Left ventricle myocardium superior (tissue), 1 donor: ENCODE measurements at places on chromosomes 16 and 17.
A peak's percentile ranks its signal among the peaks of the same experiment; 100 is the strongest.

DNA sequence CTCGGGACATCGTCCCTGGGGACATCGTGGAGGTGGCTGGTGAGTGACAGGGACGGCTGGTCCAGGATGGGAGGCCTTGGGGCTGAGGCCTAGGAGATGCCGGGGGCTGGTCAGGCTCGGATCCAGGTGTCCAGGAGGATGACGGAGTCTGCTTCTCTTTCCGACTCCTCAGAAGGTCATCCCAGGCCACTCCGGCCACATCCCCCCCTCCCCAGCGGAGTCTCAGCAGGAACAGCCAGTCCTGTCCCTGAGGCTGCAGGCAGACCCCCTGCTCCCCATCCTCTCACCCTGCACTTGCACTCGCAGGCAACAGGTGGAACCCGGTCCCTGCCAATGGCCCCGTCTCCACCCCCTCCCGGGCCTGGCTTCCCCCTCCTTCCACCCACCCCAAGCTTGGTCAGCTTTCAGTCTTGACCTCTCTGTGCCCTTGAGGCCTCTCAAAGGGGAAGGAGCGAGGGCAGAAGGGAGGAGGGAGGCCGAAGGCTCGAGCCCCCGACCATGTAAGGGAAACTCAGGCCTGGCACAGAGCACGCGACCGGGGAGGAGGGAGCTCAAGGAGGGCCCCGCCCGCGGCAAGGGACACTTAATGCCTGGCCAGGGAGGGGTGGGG is 4.4 kb downstream of the ATP2A1 start:
- no peak for DNase-seq

DNA sequence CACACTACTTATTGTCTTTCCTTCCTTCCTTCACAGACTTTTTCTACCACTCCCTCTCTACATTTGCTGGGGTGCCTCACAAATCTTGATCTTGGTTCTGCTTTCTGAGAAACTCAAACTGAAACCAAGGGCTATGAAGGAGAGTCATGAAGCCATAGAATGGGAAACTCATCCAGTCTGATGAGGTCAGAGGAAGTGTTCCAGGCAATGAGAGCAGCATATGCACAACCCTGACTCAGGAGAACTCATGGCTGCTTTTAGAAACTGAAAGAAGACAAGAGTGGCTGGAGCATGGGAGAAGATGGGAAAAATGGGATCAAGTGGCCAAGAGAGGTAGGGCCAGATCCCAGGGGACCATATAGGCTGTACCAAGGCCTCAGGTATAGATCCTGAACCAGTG is 130.0 kb upstream of the TOX3 start:
- DNase-seq = no peak

DNA sequence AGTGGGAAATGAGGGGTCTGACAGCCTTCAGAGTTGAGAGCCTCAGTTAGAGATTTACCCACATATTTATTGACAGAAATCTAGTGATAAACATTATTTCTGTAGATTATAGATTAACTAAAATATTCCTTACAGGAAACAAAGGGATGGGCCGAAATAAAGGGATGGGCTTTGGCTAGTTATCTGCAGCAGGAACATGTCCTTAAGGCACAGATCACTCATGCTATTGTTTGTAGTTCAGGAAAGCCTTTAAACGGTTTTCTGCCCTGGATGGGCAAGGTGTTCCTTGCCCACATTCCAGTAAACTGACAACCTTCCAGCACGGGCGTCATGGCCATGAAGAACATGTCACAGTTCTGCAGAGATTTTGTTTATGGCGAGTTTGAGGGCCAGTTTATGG is 154.8 kb upstream of the TOM1L1 start:
- no peak for DNase-seq

DNA sequence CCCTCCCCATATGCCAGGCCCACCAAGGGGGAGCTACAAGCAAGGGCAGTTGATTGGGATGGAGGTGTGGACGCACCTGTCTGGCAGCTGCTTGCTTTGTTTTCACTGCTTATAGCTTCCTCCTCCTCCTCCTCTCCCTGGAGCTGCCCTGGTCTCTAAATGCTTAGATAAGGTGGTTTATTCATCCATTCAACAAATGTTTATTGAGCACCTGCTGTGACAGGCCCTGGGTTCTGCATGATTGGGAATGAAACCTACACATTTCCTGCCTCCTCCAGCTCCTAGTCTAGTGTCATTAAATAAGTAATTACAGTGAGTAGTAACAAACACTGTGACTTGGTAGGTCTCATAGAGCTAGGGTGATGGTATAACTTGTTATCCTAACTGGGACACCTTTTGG is 17.4 kb upstream of the MAP3K14 start:
- DNase-seq = peak; percentile 7

DNA sequence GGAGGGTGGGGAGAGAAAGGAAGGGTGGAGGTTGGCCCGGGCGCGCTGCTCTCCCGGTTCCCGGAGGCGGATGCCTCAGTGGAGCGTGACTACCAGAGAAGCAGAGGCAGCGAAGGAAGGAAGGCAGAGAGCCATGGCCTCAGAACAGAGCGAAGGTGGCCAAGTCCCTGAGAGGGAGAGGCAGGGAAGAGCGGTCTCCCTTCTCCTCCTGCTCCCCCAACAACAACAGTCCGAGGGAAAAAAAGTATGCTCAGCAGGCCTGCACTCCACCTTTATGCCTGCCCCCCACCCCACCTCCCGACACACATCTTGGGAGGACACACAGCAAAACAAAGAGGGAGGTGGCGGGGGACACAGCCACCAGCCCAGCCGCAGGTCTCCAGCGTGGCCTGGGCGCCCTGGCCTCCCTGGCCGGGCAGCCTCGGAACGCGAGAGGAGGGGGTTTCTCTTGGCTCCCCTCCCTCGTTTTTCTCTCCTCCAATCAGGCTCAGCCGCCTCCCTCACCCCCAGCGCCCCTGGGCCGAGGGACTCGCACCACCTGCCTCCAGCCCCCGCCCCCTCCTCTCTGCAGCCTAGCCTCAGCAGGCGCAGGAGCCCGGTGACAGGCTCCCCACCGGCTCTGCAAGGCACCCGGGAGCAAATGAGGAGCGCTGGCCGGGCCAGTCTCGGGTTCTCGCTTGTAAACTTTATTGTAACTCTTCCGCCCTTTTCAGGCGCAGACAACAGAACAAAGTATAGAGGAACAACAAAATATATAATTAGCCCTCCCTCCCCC is 1.1 kb upstream of the HOXB7 start:
- DNase-seq = no peak

GRCh38 chr16:27111486-27111885 is 44.8 kb downstream of the C16orf82 start:
- no peak for DNase-seq

GRCh38 chr16:47492428-47493377 is 31.6 kb downstream of the PHKB start:
- peak; percentile 83 for DNase-seq

DNA sequence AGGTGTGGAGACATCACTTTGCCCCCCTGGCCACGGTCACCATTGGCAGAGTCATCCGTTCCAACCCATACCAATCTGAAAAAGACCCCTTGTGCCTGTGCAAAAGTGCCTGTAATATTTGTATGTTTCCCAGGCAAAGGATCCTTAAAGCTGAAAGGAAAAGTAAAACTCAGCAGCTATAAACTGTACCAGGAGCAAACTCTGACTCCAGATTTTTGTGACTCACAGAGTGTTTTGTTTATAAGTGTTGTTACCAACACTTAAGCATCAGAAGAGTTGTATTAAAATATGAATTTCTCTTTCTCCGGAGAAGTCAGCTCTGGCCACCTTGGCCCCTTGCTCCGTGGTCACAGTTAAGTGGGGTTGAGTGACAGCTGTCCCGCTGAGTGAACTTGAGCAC is 75.9 kb downstream of the IRX6 start:
- no peak for DNase-seq

GRCh38 chr17:79258041-79258440 is 183.4 kb downstream of the ENGASE start:
- DNase-seq = no peak

- peak; percentile 72 for DNase-seq
Observed at GRCh38 chr17:2853283-2854142, 57.3 kb downstream of the RAP1GAP2 start.

GRCh38 chr17:42555122-42555622 is 2.4 kb downstream of the HSD17B1 start:
- DNase-seq = no peak

- DNase-seq = no peak
Observed at GRCh38 chr16:27827765-27828164, 235.7 kb downstream of the GSG1L start.

GRCh38 chr17:39461926-39462569 is 762 bp downstream of the CDK12 start:
- DNase-seq = peak; percentile 36

DNA sequence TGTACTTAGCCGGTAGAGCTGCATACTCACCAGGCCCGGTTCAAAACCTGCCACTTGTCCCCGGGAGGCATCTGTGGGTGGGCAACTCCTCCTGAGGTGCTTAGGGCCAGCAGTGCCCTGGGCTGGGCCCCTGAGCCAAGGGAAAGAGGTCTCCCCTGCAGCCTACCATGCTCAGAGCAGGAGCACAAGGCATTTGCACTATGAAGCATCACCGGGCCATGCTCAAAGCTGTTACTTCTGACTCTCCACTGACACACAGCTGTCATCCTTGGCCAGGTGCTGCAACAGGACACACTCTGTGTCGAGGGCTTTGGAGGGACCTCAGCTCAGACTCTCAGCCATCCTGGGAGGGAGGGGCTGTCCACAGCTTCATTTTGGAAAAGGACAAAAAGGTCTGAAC is 37.2 kb downstream of the SLC38A8 start:
- DNase-seq = no peak

GRCh38 chr17:70862295-70862694 is 693.0 kb downstream of the KCNJ2 start:
- no peak for DNase-seq
